COR-L47 (cell line): ENCODE measurements at places on chromosomes 7 and 10.

DNA sequence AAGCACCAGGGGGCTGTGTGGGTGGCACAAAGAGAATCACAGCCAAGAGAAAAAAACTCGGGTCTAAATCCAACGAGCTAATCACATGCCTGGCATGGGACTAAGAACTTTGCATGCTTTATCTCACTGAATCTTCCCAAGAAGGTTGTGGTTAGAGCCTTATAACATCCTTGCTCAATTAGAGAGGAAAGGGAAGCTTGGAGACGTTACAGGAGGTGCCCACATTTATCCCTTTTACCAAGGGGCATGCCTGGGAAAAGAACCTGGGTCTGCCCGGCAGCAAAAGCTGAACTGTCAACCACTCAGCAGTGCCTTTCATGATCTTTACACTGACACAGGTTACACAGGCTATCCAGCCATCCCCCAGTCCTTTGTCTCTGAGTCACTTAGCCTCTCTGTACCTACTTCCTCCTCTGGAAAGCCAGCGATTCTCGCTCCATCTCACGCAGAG lies 190.1 kb downstream of the PRPF18 start:
- no peak for DNase-seq

DNA sequence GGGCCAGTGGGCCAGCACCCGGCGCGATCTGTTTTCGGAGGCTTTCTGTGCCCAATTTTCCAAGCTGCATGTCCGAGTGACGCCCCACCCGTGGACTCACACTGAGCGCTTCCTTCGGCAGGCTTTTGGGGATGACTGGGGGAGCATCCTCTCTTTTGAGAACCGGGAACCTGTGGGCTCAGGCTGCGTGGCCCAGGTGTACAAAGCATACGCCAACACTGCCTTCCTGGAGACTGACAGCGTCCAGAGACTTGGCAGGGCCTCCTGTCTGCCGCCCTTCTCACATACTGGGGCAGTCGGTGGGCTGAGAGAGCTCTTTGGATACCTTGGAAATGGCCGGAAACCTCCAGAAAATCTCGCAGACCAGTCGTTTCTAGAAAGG lies 1.0 kb downstream of the ADCK2 start:
- DNase-seq, result no peak

- no peak for DNase-seq
Observed at GRCh38 chr7:11478426-11478825, 353.6 kb downstream of the THSD7A start.

DNA sequence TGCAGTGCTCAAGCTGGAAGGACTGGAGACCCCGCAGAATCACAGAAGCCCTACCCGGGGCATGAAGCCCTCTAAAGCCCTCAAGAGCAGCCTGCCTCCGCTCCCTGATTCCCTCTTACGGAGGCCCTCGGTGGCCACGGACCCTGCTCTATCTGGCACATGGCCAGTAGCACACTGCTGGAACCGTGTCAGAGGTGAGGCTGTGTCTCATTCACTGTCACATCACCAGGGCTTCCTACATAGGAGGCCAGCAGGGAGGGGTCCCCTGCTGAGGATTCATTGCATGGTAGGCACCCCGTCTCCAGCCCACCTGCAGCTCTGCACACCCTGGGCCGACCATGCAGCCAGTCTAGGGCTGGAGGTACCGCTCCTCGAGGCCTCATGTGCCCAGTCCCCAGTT lies 259.2 kb downstream of the TNS3 start:
- peak; percentile 10 for DNase-seq

- no peak for DNase-seq
Observed at GRCh38 chr10:125820701-125821100, 2.4 kb downstream of the UROS start.

- peak; percentile 19 for DNase-seq
Observed at GRCh38 chr7:80467069-80467468, 44.8 kb downstream of the GNAT3 start.

DNA sequence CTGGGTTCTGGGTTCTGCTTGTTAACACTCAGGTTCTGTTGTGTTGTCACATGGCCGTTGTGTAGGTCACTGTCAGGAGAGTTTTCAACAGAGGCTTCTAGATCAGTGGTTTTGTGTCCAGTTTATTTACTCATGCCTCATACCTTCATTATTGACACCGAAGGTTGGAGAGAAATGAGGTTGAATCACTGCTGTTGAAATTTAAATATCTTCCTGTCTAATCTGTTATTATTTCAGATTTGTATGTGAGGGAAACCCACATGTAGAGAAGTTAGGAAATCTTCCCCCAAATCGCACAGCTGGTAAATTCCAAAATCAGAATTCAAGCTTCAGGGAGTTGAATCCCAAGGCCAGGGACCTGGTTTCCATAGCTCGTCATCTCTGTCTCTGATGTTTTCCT lies 28.3 kb upstream of the KLF6 start:
- DNase-seq, result no peak

DNA sequence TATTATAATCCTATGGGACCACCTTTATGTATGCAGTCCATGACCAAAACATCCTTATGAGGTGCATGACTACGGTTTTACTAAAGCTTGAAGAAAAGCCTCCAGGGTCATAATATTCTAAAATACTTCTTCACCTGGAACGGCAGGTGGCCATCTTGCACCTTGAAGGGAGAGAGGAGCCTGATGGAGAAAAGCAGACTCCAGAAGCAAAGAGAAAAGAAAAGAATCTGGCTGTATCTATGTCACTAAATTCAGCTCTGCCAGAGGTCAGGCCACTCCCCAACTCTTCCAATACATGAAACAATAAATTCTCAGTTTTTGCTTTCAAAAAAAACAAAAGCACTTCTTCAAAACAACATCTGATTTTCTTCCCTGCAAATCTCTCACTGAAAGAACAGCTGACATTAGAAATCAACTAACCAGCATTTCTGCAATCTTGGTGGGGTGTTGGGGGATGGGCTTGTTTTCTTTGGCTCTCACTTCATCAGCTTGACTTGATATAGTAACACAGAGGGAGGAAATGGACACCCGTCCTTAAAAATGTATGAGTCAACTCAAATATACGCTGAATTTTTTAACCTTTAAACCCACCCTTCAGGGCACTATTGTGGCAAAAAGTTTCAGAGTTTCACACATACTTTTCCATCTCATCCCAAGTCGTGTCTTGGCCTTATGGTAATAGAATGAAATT lies 21.7 kb downstream of the HIBADH start:
- no peak for DNase-seq

DNA sequence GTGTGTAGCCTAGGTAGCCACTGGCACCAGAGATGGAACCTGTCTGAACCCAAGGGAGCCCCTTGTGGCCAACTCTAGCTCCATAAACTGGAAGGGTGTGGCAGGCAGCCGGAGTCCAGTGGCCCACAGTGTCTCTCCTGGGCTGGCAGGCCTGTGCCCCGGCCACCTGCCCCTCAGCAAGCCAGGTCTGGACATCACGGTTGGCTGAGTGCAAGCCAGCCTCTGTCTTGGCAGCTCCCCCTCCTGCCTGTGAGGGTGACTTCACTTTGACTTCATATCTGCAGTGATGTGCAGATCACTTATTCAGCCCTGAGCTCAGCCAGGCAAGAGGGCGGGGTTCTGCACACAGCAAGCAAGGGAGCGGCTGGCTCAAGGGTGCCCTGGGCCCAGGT lies 1.3 kb upstream of the RET start:
- no peak for DNase-seq

GRCh38 chr10:50561816-50562215 lies 61.9 kb downstream of the SGMS1 start:
- DNase-seq, result no peak

DNA sequence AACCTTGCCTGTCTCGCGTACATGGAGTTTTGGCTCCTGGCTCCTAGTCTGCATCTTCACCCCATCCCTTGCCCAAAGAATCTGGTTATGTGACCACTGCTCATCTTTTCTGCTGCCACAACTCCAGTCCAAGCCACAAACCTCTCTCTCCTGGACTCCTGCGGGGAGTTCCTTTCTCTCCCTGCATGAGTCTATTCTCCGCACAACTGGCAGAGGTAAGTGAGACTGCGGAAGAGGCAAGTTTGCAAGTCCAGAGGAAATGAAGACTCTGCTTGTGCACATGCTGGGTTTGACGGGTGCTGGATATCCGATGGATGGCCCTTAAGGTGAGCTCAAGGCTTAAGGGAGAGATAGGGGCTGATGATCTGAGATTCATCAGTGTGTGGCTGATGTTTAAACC lies 61.0 kb downstream of the TRUB1 start:
- no peak for DNase-seq

GRCh38 chr7:74051629-74052410 lies 23.8 kb downstream of the ELN start:
- no peak for DNase-seq

- no peak for DNase-seq
Observed at GRCh38 chr10:31528831-31529230, 209.8 kb downstream of the ZEB1 start.

DNA sequence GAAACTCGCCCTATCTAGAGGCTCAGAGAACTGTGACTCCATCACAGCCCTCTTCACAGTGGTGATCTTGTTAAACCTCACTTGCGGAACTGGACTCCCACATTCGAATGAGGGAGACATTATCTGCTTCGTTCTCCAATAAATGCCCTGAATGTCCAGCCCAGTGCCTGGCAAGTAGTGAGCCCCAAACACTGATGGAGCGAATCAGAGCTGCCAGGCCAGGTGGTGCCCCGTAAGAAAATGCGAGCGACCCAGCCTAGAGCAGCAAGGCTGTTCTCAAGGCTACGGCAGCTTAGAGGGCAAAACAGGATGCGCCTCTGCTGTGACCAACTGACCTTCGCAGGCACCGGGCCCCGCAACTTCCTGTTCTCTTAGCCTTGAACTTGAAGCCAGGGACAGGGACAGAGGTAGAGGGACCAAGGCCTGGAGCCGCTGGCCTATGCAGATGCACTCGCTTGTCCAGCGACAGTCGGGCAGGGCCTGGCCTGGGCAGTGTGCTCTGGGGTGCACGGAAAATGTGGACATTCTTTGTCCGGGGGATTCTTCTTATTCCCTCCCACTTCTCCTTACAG lies 217.6 kb downstream of the TCERG1L start:
- no peak for DNase-seq

GRCh38 chr7:94003446-94004023 lies 620 bp downstream of the BET1 start:
- DNase-seq, result no peak

DNA sequence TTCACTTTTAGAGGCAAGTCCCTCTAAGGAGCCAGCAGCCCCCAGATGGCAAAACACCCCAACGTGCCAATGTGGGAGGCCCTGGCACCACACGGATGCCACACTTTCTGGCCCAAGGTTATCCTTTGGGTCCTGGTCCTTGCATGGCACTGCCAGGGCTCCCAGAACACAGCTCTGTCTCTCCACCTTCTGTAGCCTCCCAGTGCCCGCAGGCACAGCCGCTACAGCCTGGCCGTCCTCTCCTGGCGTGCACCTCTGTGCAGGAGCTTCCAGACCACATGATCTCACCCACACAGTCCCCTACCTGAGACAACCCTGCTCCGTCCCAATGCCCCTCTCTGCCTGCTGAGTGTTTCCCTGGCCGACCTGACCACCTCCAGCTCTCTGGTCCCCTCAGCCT lies 215.0 kb downstream of the TNS3 start:
- DNase-seq, result no peak

DNA sequence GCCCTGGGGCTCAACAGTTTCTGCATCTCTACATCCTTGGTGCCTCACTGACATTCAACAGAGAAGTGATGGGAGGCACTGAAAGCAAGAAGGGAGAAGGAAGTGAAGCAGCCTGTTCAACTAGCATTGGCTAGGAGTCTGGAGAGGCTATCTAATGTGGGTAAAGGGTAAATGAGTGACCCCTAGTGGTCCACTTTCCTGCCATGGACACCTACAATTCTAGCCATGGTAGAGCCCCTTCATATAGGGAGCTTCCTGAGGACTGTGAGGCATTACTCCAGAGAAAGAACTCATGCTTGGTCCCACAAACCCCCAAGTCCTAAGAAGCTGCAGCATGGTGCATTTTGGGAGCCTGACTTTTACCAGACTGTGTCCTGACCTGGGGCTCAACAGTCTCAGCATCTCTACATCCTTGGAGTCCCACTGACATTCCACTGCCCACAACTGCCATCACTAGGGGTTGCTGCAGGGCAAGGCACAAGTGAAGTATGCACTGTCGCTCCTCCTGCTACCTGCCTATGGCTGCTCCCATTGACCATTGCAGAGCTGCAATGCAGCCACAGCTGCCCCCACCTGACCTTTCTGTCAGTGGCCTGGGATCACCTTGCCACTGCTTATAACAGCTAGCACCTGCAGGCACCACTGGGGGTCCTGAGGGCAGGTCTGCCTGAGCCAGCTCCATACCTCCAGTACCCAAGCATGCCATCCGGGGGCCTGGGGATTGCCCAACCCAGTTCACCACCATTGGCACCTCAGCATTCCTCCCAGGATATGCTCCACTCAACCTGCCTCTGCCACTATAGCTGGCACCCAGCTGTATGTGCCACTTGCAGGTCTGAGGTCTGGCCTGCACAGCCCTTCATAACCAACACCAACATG lies 44.1 kb upstream of the CDK6 start:
- DNase-seq, result no peak

GRCh38 chr7:107551936-107552335 lies 11.8 kb downstream of the COG5 start:
- no peak for DNase-seq

- DNase-seq, result peak; percentile 69
Observed at GRCh38 chr10:17387861-17388503, 66.4 kb downstream of the ST8SIA6 start.

DNA sequence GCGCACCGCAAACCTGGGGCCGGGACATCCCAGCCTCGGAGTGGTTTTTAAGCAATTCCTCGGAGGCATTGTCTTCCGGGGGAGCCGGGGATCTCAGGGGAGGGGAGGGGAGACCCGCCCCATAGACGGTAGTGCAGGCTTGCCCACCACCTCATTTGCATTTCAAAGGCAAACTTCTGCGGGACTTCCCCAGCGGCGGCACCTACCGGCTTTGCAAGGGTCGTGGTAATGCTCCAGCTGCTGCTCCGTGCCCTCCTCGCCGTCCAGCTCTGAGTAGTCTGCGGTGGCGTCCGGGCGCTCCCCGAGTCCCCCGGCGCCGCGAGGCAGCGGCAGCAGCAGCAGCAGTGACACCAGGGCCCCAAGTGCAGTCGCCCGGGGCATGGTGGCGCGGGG lies 425 bp downstream of the TLL2 start:
- no peak for DNase-seq

DNA sequence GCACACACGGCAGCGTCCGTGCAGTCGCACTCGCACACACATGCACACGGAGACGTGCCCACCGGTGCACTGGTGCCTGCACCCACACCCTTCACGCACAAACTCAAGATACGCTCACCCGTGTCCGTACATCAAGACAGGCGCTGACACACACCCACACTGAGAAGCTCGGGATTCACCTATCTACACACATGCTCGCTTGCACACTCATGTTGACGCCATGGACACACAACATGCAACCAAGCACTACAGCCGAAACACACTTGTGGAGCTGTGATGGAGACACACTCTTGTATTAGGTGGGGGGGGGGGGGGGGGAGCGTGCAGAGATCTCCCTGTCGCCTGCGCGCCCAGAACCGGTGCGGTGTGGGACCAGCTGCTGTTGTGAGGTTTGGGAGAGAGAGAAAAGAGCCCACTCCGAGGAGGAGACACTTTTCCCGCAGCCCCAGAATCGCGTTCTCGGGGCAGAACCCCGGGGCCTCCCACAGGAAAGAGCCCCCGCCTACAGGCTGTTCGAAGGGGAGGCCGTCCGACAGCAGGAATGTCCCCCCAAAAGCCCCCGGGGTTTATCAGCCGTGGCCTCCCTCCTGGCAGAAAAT lies 605 bp upstream of the NFKB2 start:
- no peak for DNase-seq

- DNase-seq, result no peak
Observed at GRCh38 chr7:29612596-29612995, 49.0 kb downstream of the PRR15 start.
